Cortex of kidney (tissue), 1 donor: ENCODE measurements at places on chromosomes 12 and 14.

GRCh38 chr12:50351120-50352043 is 45.0 kb downstream of the FAM186A start:
- DNase-seq, result no peak

DNA sequence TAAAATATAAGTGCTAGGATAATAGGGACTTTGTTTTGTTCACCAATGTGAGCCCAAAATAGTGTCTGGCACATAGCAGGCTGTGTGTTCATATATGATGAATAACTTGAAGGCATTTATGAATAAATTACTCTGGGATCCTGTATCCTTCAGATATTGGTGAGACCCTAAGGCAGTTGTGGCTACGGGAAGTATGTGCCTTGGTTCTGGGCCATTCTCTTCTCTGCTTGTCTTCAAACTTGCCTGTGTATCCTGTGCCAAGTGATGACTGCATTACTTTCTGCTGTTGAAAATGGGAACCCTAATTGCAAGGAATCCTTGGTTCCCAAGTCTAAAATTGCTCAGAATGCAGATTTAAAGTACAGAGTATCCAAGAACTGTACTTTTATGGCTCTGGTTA is 67.6 kb upstream of the KTN1 start:
- DNase-seq, result no peak

- DNase-seq, result no peak
Observed at GRCh38 chr12:109461846-109462756, 15.0 kb downstream of the KCTD10 start.

GRCh38 chr14:32453857-32454810 is 125.0 kb downstream of the AKAP6 start:
- DNase-seq, result no peak

- no peak for DNase-seq
Observed at GRCh38 chr14:104984056-104984894, 1.3 kb upstream of the CLBA1 start.

- DNase-seq, result no peak
Observed at GRCh38 chr14:37197421-37198272, at the start of gene MIPOL1. Gene MIPOL1, plus strand, starts transcription at chr14:37197937. Its CDS starts 49,952 bp downstream, at chr14:37247889.

- no peak for DNase-seq
Observed at GRCh38 chr12:120668868-120669840, 17.8 kb upstream of the MLEC start.

GRCh38 chr14:28426960-28427359 is 339.6 kb upstream of the FOXG1 start:
- no peak for DNase-seq

DNA sequence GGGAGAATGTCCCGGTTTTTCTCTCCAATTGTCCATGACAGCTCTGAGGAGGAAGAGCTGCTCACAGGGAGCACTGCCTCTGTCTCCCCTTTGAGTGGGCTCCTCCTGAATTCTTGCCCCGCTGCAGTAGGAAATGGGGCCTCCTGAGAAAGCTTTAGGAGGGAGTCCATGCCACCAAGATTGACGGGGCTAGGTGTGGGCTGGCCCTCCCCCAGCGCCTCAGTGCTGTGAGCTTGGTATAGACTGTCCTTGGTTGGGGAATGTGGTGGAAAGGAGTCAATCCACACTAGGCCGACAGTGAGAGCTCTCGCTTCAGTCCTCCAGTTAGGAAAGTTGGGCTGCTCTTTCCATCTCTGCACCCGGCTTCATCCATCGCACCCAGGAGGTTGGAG is 23.4 kb upstream of the CTDSP2 start:
- no peak for DNase-seq

DNA sequence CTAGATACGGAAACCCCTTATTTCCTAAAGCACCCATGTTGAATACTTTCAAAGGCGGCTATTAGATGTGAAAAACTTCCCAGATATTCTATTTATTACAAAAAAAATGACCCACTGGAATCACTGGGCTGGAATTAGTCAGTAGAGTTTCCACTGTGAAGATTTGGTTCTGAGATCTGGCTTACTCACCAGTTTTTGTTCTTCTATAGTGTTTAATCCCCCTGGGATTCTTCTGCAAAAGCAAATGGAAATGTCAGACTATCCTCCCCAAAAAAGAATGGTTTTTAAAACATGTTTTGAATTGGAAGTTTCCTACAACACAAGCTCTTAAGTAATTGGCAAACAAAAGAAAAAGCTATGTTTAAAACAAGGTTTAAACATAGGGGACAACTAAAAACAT is 166.4 kb downstream of the STXBP6 start:
- no peak for DNase-seq

DNA sequence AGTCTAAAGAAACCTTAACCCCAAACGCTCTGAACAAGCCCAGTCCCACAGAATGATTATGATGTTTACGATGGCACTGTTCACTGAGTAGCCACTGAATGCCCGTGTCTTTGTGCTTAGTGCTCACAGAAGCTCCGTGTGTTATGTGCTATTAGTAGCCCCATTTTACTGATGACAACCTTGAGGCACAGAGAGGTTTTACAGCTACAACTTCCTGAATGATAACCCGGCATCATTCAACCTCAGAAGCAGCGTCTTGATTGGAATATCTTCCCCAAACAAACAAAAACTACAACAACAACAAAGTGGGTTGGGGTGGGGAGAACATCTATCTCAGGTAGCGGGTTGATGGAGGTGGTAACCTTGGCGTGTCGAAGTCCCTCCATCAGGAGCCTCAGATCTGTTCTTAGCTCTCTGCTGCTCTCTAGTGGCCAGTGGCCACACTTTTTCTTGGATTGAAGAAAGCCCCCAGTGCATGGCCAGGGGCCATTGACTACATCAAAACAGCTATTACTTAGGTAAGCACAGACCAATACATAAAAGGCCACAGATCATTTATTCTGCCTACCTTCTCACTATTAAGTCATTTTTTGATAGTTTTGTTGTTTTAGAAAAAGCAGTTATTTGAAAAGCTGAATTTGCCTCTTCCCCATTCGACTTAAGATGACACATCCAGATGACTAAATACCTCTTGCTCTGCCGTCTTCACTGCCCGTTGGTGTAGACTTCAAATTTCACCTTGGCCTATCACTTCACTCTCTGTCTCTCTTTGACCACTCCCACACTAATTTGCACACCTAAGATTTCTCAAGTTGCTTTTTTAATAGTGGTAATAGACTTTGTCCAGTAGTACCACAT is 376.9 kb downstream of the GALC start:
- no peak for DNase-seq

DNA sequence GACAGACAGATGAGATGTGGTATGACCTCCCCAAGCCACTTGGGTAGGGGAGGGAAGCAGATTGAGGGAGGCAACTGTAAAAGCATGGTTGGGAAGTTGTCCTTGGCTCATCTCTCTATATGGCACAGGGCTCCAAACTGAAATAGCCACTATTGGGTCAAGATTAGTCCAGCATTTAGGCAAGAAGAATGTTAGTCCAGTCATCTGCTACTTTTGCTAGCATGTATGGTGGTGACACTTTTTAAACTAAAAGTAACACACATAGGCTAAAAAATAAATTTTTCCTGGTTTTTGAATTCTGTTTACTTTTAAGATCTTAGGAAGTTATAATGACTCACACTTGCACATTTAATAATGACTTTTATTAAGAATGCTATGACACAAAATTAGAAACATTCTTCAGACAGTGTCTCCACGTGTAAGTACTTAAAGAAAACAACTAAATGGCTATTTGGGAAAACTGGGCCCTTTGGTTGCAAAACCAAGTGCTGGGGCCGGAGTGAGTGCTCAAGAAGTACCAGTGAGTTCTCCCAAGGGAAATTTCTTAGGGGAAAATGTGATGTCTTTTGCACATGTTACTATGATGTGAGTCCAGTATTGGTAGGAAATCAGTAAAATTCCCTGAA is 179.1 kb upstream of the HIF1A start:
- no peak for DNase-seq

- DNase-seq, result no peak
Observed at GRCh38 chr14:94052662-94053061, 26.5 kb downstream of the OTUB2 start.

DNA sequence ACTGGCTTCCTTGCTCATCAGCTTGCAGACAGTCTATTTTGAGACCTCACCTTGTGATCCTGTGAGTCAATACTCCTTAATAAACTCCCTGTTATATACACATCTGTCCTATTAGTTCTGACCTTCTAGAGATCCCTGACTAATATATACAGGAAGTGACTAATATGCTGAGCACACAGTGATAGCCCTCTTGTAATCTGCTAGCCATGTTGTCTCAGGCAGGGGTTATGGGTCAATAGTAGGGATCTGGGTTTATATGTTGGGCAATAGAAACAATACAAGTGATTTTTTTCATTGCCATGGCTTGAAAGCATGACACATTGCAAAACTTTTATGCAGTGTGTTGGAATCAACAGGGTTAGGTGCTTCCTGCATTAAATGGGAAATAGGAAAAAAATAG is 562.2 kb downstream of the GALC start:
- no peak for DNase-seq

GRCh38 chr12:51000245-51000644 is 25.9 kb downstream of the SLC11A2 start:
- no peak for DNase-seq

DNA sequence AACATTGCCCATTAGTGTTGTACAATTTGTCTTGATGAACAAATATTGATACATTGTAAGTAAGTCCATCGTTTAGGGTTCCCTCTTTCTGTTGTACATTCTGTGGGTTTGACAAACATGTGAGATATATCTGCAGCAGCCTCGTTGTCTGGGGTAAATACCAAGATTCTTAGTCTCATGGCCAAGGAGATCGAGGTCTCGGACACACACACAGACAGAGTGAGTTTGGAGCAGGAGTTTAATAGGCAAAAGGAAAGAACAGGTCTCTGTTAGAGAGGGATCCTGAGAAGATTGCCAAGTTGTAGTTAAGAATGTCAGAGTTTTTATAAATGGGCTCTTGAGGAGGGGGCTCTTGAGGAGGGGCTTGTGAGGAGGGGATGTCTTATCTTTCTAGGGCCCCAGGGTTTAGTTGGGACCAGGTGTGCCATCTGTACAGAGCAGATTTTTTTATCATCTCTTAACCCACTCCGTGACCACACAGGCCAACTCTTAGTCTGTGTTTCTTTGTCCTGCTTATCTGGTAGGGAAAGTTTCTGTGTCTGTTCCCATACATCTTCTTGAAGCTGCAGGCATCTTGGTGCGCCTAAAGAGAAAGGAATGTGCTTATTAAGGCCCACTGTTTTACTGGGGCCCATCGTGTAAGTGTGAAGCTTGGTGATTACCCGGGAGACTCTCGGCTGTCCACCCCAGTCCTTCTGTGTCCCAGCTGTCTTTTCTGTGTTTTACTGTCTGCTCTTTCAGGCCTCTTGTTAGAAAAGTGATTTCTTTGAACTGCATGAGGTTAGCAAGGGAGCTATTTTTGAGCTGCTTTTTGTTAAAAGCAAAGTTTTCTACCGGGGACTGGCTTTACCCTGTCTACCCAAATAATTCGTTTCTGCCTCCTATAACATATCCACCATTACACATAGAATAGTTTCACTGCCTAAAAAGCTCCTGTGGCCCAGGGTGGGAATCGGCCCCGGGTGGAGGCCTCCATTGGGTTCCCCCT is 22.4 kb upstream of the CLEC2D start:
- no peak for DNase-seq

- no peak for DNase-seq
Observed at GRCh38 chr12:46795988-46796387, 29.8 kb downstream of the SLC38A4 start.

DNA sequence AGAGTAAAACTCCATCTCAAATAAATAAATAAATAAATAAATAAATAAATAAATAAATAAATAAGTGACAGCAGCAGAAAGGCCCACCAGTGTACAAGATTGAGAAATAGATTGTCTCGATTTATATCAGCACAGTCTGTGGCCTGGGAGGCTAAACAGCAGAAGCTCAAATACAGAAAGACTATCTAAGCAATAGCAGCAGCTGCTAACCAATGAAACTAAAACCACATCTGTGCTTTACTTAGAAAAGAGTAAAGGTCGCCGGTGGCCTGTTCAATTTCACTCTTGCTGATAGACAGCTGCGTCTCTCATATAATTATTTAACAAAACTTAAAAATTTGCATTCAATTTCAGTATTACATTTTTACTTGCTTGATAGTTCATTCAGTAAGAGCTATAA is 325.7 kb downstream of the CEP128 start:
- no peak for DNase-seq

DNA sequence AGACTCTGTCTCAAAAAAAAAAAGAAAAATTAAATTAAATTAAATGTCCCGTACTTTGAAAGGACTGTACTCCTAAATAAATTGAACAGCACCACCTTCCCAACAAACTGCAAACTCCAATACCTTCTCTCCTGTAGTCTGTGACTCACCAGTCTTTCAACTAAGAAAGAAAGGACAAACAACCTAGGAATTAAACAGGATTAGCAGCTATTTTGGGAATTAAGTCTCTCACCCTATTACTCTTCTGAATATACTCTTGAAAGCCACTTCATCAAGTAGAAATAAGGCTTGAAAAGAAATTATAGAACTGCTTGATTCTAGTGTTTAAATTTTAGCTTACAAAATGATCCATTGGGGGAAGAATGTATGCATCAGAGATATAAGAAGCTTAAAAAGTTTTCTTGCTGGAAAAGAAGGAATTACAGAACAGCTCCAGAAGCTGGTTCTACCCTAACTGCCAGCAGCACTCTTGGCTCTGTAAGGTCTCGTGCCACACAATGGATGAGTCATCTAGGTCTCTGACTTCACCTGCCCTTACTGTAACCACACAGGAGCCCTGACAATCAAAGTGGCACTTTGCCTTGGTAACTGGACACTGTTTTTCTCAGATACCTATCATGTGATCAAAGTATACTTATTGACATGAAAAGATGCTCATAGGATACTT is 57.0 kb upstream of the CERS5 start:
- DNase-seq, result no peak

DNA sequence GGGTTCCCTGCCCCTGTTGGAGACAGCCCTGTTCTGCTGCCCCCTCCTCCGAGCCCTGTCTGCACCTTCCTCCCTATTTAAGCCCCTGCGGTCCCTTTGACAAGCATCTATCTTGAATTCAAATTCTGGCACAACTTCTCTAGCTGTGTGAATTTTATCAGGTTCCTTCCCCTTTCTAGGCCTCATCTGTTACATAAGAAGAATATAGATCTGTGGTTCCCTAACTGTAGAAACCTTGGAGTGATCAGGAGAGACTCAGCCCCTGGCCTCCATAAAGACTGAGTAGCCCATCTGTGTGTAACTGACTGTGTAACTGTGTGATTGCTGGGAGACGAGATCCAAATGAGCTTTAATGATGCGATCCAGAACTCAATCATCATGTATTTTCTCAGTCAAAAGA is 13.0 kb upstream of the RACGAP1 start:
- DNase-seq, result no peak

DNA sequence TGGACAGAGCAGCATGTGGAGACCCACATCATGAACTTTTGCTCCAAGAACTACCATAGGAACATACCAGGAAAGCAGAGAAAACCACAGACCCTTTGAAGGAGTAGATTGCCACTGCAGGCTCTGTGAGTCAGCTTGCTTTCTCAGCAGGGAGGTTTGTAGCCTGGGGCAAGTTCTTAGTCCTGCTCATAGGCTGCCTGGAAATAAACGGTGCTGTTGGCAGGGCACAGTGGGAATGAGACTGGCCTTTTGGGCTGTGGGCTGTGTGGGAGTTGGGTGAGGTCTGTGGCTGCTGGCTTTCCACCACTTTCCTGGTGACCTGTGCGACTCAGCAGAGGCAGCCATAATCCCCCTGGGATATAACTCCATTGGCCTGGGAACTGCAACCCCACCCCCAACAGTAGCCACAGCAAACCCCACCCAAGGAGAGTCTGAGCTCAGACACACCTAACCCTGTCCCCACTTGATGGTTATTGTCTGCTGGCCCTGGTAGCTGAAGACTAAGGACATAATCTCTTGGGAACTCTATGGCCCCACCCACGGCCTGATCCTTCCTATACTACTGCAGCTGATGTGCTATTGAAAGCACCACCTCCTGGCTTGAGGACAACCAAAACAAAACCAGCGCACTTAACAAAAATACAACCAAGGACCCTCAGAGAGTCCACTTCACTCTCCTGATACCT is 192.1 kb upstream of the GARIN6 start:
- no peak for DNase-seq
